ENCODE measurements at places on chromosomes 6 and 20. TPM values are rescaled to one million over a fixed set of nuclear protein-coding genes. Genes with fewer than 3 reads are reported as not detected.

The RBPJL gene
- total RNA-seq: not detected

DNA sequence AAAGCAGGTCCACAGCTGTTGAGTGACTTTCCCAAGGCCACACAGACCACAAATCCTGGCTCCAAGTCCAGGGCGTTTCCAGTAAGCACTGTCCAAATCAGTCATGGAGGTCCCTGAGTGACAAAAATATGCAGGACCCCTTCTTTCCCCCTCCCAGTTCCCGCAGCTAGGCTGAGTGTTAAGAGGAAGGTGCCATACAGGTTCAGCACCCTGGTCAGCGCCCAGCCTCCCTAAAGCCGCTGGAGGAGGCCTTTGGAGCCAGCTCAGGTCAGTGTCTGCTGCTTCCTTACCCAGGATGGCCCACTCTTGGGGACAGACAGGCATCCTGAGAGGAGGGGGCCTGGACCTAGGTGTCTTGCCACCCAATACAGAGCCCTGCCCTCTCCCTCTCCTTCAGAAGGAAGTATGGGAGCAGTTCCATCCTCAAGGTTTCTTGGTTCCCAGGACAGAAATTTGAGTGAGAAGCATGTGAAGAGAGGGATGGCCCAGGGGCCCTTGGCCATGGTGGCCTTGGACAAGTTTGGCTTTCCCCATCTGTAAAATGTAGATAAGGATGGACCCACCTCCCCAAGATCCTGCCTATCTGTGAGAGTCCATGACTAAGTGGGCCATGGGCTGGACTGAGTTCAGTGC, 13.2 kb downstream of the TMEM74B start:
- H3K27ac ChIP-seq: no peak overlapping the region
- no peaks in the 10 kb centered on the region for H3K27me3 ChIP-seq
- H3K4me3 ChIP-seq: no peak overlapping the region
- no peaks in the 10 kb centered on the region for H3K36me3 ChIP-seq
- no peaks in the 10 kb centered on the region for H3K4me1 ChIP-seq
- DNase-seq: no peak

The UNC93A gene
- total RNA-seq: not detected

DNA sequence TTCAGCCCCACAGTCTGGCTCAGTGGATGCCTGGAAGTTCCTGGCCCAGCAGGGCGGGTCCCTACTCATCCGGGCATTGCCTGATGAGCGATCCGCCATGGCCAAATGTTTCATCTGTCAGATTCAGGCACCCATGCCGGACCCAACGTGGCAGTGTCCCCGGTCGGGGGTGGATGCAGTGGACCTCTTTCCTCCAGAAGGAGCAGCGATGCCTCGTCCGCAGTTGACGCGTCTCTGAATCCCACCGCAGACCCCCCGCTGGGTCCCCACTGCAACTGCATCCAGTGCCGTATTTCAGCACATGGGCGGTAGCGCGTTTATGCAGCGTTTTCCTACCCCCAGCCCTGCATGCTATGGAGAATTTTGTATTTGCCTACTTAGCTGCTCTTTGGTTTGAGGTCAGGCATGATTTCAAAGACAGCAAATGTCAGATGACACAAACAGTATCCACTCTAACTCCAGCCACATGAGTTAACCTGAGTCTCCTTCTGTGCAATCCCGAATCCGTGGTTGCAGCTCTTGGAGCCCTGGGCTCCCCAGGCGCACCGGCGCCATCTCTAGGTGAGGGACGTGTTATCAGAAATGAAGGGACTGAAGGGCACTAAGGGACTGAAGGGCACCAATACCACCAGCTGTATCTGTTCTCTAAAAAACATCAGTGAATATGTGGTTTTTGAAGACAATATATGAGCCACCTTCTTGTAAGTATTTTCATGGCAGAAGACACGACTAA, 72.6 kb upstream of the THBS2 start:
- no peak overlapping the region for H3K4me3 ChIP-seq
- no peak for DNase-seq
- no peaks in the 10 kb centered on the region for H3K4me1 ChIP-seq

The TMEM244 gene
- not detected for total RNA-seq

- no peaks in the 10 kb centered on the region for H3K4me1 ChIP-seq
- no peak overlapping the region for H3K27ac ChIP-seq
- H3K4me3 ChIP-seq: no peak overlapping the region
- no peaks in the 10 kb centered on the region for H3K36me3 ChIP-seq
- DNase-seq: no peak
Observed at GRCh38 chr6:72561629-72562028, 60.2 kb upstream of the KCNQ5 start.

DNA sequence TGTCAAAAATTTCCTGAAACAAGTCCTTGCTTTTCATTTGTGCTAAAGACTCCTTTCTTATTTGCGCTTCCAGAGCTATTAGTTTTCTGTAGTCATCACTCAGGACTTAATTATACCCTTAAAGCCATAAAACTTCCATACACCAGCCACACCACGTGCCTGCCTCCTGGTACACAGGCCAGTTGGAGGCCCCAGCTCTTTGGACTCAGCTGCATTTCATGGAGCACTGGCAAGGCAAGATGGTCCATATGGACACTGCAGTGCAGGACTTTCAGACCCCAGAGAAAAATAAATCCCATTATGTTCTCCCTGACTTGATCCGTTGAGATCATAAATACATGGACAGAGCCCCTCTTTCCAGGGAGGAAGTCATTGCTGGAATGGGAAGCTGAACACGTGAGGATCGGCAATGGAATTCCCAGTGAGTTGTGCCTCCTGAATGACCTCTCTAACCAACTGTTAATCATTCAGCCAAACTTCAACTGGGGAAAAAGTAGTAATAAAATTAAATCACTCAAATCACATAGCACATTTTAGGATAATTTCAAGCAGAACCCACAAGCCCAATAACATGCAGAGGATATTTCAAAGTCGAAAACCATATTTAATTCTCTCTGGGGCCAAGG, 173.1 kb downstream of the HACE1 start:
- no peaks in the 10 kb centered on the region for H3K36me3 ChIP-seq
- no peak for DNase-seq
- H3K27ac ChIP-seq: no peak overlapping the region
- no peak overlapping the region for H3K4me3 ChIP-seq
- H3K4me1 ChIP-seq: no peaks in the 10 kb centered on the region

- H3K27ac ChIP-seq: no peak overlapping the region
- H3K27me3 ChIP-seq: no peaks in the 10 kb centered on the region
- no peak for DNase-seq
- no peaks in the 10 kb centered on the region for H3K36me3 ChIP-seq
- H3K4me3 ChIP-seq: no peak overlapping the region
Observed at GRCh38 chr6:39029156-39030011, 19.2 kb upstream of the GLP1R start.

The TRPC4AP gene
- total RNA-seq: 69.5 TPM

The RFX6 gene
- total RNA-seq: under 0.01 TPM

GRCh38 chr6:130070792-130071191, 52.4 kb downstream of the L3MBTL3 start:
- no peaks in the 10 kb centered on the region for H3K36me3 ChIP-seq
- no peaks in the 10 kb centered on the region for H3K27me3 ChIP-seq
- no peak for DNase-seq

DNA sequence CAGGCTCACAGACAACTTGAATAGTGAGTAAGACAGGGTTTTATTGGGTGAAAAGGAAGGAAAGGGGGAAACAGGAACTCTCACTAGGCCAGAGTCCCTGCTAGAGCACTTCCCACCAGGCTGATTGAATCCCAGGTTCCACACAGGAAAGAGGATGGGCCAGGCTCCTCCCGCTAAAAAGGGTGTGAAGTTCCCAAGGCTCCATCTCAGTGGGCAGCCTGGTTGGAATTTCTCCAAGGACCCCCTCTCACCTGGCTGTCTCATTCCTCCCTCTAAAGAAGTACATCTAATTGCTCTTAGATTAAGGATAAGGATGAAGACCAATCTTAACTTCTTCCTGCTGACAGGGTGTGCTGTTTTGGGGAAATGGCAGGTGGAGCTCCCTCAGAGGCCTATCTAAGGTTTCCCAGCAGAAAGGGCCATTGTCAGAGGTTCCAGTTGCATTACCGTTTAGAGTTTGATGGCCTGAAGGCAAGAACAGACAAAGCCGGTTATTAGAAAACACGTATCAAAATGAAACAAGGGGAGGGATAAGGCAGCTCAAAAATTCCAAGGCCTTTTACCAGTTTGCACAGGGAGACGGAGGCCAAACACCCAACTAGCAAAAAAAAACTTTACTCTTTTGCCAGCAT, 21.5 kb downstream of the COL19A1 start:
- no peak overlapping the region for H3K4me3 ChIP-seq
- DNase-seq: no peak
- no peaks in the 10 kb centered on the region for H3K4me1 ChIP-seq
- no peaks in the 10 kb centered on the region for H3K36me3 ChIP-seq
- no peaks in the 10 kb centered on the region for H3K27me3 ChIP-seq

DNA sequence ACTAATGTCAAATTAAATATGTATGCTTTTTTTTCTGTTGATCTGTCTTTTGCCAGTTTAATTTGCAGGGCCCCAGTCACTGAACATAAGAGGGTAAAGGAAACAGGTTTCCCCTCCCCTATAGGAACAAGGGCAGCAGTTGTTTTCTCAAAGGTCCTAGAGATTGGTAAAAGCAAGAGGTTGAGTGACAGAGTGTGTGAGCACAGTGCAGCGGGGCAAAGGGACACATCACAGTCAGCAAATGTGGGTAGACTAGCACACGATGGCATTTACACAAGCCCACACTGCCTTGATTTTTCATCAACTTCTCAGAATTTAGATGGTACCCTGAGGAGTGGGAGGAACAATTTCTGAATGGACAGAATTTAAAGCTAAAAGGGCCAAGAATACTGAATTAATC, 138.7 kb upstream of the MYLIP start:
- no peak for DNase-seq
- H3K4me1 ChIP-seq: no peaks in the 10 kb centered on the region
- H3K27ac ChIP-seq: no peak overlapping the region
- no peaks in the 10 kb centered on the region for H3K36me3 ChIP-seq
- H3K27me3 ChIP-seq: no peaks in the 10 kb centered on the region

The SIRPA gene
- total RNA-seq: 64.6 TPM

GRCh38 chr6:116420341-116420740, 40.8 kb upstream of the CALHM6 start:
- no peaks in the 10 kb centered on the region for H3K36me3 ChIP-seq
- H3K4me3 ChIP-seq: no peak overlapping the region
- H3K27me3 ChIP-seq: no peaks in the 10 kb centered on the region
- no peaks in the 10 kb centered on the region for H3K4me1 ChIP-seq
- DNase-seq: no peak

DNA sequence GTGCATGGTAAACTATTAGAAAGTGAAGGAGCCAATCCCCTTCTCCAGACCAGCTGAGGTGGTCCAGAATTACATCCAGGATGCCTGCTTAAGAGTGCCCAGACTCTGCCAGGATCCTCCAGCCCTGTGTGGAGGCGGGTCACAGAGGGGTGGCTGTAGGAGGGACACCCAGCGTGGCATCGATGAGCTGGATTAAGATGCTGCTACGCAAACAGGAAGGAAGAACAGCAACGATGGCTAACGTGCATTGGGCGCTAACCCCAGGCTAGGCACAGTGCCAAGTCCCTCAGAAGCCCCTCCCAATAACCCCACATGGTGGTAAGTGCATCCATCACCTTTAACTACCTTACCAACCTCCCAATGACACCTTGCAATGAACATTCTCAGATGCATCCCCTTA, 63.9 kb upstream of the MRPS10 start:
- peaks cover 6% of the 10 kb centered on the region for H3K4me1 ChIP-seq
- H3K27me3 ChIP-seq: no peaks in the 10 kb centered on the region
- peak overlapping the region; percentile 56 for H3K27ac ChIP-seq
- H3K36me3 ChIP-seq: no peaks in the 10 kb centered on the region

The NRN1 gene
- total RNA-seq: 8.9 TPM

The UFL1 gene
- 22.6 TPM for total RNA-seq

DNA sequence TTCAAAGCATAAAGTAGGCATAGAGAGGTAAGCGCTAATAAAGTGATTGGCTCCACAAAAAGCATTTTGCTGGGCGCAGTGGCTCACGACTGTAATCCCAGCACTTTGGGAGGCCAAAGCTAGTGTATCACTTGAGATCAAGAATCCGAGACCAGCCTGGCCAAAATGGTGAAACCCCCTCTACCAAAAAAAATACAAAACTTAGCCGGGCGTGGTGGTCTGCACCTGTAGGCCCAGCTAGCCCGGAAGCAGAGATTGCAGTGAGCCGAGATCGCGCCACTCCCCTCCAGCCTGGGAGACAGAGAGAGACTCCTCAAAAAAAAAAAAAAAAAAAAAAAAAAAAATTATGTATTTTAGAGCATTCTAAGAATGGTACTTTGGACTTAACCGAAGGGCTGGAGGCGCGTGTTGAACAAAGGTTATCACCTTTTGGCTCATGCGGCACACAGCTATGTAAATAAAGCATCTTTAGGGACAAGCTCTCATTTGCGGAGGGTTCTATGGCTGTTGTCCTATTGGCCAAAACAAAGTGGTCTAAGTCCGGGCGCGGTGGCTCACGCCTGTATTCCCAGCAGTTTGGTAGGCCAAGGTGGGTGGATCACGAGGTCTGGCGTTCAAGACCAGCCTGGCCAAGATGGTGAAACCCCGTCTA, 17.4 kb downstream of the HFE start:
- H3K4me1 ChIP-seq: no peaks in the 10 kb centered on the region
- peak overlapping the region; percentile 91 for H3K27ac ChIP-seq
- H3K36me3 ChIP-seq: no peaks in the 10 kb centered on the region
- no peak for DNase-seq
- H3K4me3 ChIP-seq: peak overlapping the region; percentile 70

- no peaks in the 10 kb centered on the region for H3K27me3 ChIP-seq
- peak overlapping the region; percentile 15 for H3K4me3 ChIP-seq
- H3K36me3 ChIP-seq: no peaks in the 10 kb centered on the region
- no peak for DNase-seq
Observed at GRCh38 chr6:30542404-30542725, 13.9 kb downstream of the GNL1 start.

DNA sequence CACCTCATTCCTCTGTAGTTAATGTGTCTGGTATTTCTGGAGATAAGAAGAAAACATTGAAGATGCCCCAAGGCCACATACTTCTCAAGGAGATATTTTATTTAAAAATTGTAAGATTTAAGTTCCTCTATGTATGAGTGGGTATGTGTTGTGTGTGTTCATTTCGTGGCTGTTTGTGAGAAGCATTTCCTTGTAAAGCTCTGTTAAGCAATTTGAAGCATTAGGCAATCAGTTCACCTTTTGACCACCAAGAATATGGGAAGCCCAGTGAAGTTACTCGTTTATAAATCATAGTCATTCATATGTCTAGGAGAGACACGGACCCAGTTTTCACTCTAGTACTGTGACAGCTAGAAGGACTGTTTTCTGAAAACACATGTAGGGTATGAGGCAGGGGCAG, 717.6 kb upstream of the MAP3K7 start:
- no peaks in the 10 kb centered on the region for H3K27me3 ChIP-seq
- no peak overlapping the region for H3K27ac ChIP-seq
- no peaks in the 10 kb centered on the region for H3K4me1 ChIP-seq
- no peak overlapping the region for H3K4me3 ChIP-seq

DNA sequence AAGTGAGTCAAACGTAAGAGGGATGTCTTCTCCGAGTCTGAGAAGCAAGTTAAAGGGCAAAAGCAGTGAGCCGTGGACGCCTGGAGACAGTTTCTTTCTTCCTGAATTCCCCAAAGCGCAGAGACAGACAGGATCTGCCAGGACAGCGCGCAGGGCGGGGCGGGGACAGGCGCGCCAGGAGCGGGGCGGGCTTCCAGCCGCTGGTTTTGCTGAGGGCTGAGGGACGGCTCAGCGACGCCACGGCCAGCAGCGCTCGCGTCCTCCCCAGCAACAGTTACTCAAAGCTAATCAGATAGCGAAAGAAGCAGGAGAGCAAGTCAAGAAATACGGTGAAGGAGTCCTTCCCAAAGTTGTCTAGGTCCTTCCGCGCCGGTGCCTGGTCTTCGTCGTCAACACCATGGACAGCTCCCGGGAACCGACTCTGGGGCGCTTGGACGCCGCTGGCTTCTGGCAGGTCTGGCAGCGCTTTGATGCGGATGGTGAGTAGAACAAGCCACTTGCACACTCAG, at the start of gene SCGN:
TSS of gene SCGN (plus strand) at position 209 of the 509 bp plus-strand sequence. CDS start at position 398, 189 bp downstream.
- DNase-seq: no peak
- no peaks in the 10 kb centered on the region for H3K36me3 ChIP-seq
- H3K27ac ChIP-seq: no peak within 1 kb of the TSS
- H3K27me3 ChIP-seq: no peaks in the 10 kb centered on the region
- no peaks in the 10 kb centered on the region for H3K4me1 ChIP-seq

All from breast epithelium (tissue), 4 donors.